ENCODE measurements at places on chromosomes 3 and 15.

GRCh38 chr15:78035861-78036476 lies 41.5 kb downstream of the TBC1D2B start:
- no peak for DNase-seq

- DNase-seq, result no peak
These were observed 41.4 kb downstream of the CRTC3 start for GRCh38 chr15:90571063-90571541.

GRCh38 chr3:58234516-58234931 lies 3.1 kb upstream of the ABHD6 start:
- DNase-seq, result no peak

GRCh38 chr3:54873059-54874010 lies 54.5 kb downstream of the LRTM1 start:
- DNase-seq, result no peak

DNA sequence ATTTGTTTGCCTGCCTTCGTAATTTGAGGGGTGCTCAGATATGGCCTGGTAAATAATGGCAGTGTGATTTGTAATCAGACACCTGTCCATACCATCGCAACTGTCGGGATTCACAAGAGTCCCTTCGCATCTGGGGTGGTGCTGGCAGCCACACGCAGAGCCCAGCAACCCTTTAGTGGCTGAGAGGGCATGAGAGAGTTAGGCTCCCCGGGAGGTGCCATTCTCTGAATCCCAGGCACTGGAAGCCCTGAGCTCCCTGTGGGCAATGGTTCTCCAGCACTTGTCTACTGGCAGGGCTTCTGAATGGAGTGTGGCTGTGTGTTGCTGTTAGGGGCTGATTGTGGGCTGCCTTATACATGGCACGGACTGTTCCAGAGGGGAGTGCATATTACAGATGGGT lies 230.1 kb downstream of the EBLN2 start:
- DNase-seq, result no peak

DNA sequence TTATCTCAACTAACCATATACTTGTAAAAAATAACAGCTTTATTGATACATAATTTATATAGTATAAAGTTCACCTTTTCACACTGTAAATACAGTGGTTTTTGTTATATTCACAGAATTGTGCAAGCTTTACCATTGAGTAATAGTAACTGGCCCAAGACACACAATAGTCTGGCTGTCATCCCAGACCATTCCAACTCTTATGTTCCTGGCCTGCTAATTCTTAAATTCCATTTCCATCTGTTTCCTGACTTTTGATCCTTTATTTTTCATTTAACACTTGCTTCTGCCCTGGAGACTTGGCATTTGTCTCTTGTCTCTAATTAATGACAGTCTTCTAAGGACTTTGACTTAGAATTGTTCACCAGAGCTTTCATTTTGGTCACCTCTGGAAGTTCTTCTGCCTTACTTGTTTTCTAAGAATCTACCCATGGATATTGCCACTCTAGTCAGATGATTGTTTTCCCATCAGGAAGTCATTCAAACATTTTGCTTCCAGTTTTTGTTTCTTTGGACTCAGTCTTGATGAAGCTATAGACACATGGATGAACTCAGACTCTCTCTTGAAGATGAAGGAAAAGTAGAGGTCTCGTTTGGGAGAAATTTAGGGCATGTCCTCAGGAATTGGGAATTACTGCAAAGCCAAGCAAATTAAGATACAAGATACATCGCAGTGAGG lies 27.2 kb upstream of the PLSCR4 start:
- no peak for DNase-seq

GRCh38 chr3:9401986-9402385 lies 4.6 kb downstream of the SETD5 start:
- no peak for DNase-seq

DNA sequence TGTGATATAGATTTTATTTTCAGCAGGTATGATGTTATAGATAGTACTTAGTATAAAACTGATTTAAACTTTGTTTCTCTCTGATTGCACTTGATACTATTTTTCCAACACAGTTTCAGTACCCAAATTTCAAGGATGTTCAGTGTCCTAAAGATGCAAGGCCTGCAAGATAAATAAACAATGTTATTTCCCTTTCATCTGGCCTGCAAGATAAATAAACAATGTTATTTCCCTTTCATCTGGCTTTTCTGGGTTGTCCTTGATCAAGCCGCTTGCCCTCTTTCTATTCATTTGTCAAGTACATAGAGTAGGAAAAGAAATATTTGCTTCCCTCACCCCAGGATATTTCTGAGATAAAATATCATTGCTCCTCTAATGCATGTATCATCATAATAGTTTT lies 571.0 kb downstream of the FGF12 start:
- peak; percentile 17 for DNase-seq

GRCh38 chr3:69435274-69436265 lies 49.7 kb upstream of the FRMD4B start:
- no peak for DNase-seq

DNA sequence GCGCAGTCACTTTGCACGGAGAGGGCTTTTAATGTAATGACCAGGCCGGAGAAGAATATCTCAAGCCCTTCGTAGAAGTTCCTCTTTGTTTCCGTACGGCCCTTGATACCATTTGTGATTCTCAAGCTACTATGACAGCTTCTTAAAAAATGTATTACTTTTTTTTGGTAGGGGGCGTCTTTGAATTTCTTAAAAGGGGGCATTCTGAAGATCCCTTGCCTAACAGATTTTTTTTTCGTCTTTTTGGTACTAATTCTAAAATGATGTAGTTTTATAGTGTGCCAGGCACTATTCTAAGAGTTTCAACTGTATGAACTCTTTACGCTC lies 614.0 kb downstream of the MCTP2 start:
- DNase-seq, result no peak

GRCh38 chr15:90138071-90138833 lies 36.0 kb upstream of the IDH2 start:
- no peak for DNase-seq

DNA sequence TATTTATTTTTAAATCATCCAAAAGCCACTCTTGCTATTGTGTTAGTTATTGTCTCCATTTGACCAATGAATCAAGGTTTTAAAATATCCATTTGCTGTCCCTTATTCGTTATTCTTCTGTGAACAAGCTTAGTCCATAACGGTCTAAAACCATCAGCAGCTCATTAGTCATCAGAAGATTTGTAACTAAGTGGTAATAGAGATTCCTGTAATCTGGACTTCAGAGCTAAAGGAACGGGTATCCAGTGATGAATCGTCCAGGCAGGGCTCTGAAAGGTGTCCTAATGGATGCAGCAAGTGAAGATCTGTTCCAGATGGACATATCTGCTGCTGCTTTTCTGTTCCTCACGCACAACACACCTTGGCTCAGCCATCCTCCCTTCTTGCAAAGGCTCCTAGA lies 362.7 kb upstream of the CFAP20DC start:
- no peak for DNase-seq

GRCh38 chr3:149992416-149993058 lies 21.8 kb upstream of the PFN2 start:
- DNase-seq, result no peak

GRCh38 chr3:61237858-61238257 lies 13.4 kb downstream of the FHIT start:
- DNase-seq, result no peak

- no peak for DNase-seq
These were observed 392.2 kb downstream of the LRTM1 start for GRCh38 chr3:54535619-54536018.

GRCh38 chr3:101591071-101591470 lies 17.1 kb downstream of the PCNP start:
- DNase-seq, result no peak

GRCh38 chr15:75198560-75199356 lies 2.9 kb upstream of the C15orf39 start:
- no peak for DNase-seq

DNA sequence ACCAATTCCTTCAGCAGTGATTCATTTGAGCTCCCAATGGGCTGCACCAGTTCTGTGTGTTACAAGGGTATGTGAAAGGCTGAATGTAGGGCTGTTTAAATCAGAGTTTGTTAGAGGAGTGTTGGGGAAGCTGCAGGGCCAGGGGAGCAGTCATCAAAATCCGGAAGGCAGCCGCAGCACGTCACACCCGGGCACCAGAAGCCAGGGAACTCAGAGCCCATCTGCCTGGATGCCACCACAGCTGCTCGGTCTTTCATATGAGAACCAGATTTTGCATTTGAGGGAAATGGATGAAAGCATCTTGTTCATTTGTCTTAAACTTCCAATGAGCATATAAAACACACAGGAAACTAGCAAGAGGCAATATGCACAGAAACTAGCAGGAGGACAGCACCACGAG lies 24.2 kb upstream of the NEO1 start:
- no peak for DNase-seq

DNA sequence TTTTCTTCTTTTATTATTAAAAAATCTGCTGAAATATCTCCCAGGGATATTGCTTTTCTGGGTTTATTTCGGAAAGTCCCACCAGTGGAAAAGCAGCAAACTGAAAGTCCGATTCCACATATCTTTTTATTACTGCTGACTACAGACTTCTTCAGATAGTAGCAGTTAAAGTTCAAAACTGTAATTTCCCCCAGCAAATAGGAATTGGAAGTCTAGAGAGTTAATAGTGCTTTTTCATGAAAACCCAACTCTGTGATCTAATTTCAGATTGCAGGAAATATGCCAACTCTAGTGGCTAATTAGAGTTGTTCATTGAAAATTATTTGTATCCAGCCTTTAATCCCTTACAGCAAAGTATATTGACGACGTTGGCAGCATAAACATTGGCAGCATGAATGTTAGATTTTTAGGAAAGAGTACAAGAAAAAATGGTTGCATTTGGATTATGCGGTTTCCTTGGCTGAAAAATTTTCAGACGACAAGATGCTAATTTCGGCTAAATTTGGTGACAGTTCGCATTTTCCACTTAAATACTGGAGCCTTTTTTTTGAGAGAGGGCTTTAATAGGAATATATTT lies 472.9 kb upstream of the CBLB start:
- DNase-seq, result no peak

GRCh38 chr15:48624700-48625099 lies 20.8 kb downstream of the FBN1 start:
- DNase-seq, result no peak

GRCh38 chr15:54321426-54321825 lies 343.2 kb downstream of the UNC13C start:
- DNase-seq, result no peak

GRCh38 chr3:71584394-71585011 lies 975 bp upstream of the FOXP1 start:
- DNase-seq, result peak; percentile 78

DNA sequence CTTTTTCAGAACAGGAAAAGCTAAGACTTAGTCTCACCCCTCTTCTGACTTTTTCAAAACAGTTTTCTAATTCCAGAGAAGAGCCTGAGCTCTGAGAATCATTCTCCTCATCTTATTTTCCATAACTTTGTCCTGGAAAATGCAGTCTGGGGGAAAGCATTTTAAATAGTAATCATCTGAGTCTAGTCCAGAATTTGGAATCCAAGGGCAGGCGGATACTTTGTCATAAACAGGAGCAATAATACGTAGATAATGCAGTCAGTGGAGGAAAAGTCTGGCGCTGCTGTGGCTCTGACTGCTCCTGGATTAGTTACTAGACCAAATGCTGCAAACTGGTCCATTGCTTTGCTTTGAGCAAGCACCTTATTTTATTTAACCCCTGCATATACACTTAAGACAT lies 285.0 kb downstream of the THSD4 start:
- no peak for DNase-seq

GRCh38 chr15:89673165-89673512 lies 6.0 kb downstream of the PLIN1 start:
- DNase-seq, result no peak

- no peak for DNase-seq
These were observed 178.2 kb upstream of the FEZF2 start for GRCh38 chr3:62551556-62551955.

DNA sequence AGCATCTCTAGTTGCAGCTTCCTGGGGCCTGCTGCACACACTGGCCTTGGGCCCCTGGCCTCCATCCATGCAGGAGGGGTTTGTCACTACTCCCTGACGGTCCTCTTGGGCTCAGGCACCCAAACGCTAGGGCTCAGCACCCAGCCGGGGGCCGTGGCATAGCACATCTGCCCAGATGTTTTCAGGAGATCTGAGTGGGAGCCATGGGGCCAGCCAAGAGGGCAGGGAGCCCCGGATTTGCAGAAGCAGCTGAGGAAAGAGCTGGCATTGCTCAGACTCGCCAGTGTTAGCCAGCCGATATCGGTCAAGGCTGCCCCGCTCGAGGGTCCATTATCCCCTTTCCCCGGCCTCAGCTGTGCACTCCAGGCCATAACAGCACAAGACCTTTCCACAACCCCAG lies 1.5 kb upstream of the ALDH1A3 start:
- no peak for DNase-seq

DNA sequence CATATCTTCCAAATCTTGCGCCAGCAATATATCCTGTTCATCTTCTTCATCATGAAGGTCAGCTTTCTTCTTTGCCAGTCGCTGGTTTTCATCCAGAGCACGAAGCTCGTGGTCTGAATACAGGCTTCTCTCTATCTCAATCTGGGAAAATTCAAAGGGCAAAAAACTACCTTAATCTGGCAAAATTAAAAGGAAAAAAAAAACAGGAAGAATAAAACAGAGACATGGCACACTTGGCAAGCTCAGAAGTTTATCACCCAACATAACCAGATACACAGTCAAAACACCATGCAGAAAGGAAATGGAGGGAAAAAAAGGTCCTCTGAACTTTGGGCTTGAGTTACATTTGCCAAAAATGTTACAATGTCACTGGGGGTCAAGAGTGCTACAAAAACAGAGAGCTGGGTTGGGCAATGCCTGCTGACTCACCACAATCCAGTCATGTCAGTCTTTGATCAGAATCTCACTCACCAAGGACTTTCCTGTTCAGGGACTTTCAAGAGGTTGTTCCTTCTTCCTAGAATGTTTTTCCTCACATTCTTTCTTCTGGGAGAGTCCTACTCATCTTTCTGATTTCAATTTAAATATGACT lies 1.5 kb downstream of the MRPL46 start:
- DNase-seq, result no peak

DNA sequence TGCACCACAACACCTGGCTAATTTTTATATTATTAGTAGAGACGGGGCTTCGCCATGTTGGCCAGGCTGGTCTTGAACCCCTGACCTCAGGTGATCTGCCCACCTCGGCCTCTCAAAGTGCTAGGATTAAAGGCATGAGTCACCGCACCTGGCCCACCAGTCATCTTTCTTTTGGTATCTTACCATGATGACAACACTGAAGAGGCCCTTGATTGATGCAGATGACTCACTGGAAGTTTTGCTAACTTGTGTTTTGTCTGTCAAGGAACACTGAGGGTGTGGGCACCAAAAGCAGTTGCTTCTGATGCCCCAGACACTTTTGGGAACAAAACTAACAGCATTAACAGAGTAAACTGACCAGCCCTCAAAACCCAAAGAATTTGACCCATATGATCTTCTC lies 88.3 kb downstream of the MYO5A start:
- DNase-seq, result no peak

- DNase-seq, result no peak
These were observed 94.7 kb downstream of the TBL1XR1 start for GRCh38 chr3:177102553-177102952.

- DNase-seq, result no peak
These were observed 102.8 kb downstream of the SNRPN start for GRCh38 chr15:25057574-25057973.

- DNase-seq, result no peak
These were observed 5.5 kb downstream of the ADGRG7 start for GRCh38 chr3:100614941-100615340.

- no peak for DNase-seq
These were observed 120.3 kb upstream of the SLC6A11 start for GRCh38 chr3:10695595-10696285.

GRCh38 chr15:35485411-35485810 lies 60.6 kb downstream of the DPH6 start:
- DNase-seq, result no peak

GRCh38 chr3:171607452-171607851 lies 147.2 kb upstream of the TNIK start:
- DNase-seq, result no peak

GRCh38 chr3:105781871-105782270 lies 86.9 kb downstream of the CBLB start:
- no peak for DNase-seq
